Natural killer cell (primary cell): ENCODE measurements at places on chromosomes 7 and 10. TPM values are rescaled to one million over a fixed set of nuclear protein-coding genes. Genes with fewer than 3 reads are reported as not detected.

DNA sequence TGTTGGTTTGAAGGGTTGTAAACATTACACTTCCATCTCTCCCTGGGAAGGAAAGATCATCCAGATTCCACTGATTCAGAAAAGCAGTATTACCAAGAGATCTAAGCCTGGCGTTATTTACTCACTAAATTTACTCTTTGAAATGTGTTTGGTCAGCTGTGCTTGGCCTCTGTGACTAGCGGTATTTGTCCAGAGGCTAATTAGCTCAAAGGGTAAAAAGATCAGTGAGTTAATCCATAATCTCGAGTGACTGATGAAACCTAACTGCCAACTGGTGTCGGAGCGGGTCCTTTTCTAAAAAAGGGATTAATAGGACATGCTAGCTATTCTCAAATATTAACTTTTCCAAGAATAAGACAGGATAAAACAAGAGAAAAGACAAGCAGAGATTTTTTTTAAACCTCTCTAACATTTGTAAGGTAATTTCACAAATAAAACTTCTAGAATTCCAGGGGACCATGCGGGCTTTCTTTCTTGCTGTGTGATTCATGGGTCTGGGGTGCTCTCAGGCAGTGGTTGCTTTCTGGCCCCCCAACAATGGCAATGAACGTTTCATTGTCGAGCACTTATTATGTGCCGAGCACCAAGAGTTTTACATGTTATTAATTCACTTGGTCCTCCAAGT lies 247.3 kb upstream of the AOAH start:
- DNase-seq = no peak

DNA sequence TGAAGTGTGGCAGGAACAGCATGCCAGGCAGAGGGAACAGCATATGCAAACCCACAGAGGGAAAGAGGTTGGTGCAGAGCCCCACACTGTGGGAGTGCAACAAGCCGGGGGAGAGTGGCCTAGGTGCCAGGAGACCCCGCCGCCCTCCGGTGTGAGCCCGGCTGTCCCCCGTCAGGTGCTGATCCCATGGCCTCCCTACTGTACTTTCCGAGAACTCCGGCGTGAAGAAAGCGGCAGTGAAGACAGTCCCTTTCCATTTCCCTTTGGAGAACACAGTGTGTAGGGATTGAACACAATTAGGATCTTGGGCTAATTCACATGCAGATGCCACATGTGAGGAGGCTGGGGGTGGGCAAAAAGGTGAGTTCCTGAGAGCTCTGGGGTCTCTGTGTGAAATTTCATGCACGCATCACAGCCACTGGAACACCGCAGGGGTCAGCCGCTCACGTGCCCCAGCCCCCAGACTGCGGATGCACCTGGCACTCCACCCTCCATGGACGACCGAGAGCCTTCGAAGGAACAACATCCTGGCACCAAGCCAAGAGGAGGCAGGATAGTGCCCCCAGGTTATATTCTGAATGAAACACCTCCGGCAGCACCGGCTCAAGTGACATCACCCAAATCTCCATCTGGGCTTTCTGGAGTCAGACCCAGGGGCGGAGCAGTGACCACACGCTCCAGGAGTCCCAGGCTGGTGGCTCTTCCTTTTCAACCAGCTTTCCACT lies 82.1 kb upstream of the PPP2R2D start:
- no peak for DNase-seq

DNA sequence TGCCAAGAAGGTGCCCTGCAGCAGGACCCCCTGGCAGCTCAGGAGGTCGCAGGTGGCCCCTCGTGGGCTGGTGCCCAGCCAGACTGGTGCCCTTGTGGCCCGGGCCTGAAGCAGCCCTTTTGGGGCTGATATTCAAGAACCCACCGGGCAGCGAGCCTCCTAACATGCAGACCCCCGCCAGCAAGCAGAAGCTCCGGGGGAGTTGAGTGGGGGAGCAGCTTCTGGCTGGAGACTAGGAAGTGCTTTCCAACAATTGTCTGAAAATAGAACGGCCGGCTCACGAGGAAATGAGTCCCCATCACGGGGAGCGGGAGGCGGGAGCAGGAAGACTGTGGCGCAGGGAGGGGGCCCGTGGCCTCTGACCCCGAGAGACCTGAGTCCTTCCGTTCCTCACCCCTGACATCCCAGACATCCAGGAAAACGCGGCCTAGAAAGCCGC lies 9.5 kb upstream of the INTS1 start:
- DNase-seq = no peak

The PTPN20 gene
- total RNA-seq = 0.78 TPM

The TSPAN12 gene
- total RNA-seq = not detected

The C7orf33 gene
- not detected for total RNA-seq

The GRM3 gene
- not detected for total RNA-seq
